ENCODE measurements at places on chromosomes 7 and 10.

GRCh38 chr10:62046522-62047227, 145.2 kb downstream of the ARID5B start:
- DNase-seq: no peak

- DNase-seq: no peak
These were observed 389.6 kb downstream of the GALNT17 start for GRCh38 chr7:71521506-71521905.

- DNase-seq: no peak
These were observed 3.9 kb downstream of the BBIP1 start for GRCh38 chr10:110915035-110915434.

- DNase-seq: peak; percentile 30
These were observed 67.2 kb downstream of the VOPP1 start for GRCh38 chr7:55504967-55505658.

DNA sequence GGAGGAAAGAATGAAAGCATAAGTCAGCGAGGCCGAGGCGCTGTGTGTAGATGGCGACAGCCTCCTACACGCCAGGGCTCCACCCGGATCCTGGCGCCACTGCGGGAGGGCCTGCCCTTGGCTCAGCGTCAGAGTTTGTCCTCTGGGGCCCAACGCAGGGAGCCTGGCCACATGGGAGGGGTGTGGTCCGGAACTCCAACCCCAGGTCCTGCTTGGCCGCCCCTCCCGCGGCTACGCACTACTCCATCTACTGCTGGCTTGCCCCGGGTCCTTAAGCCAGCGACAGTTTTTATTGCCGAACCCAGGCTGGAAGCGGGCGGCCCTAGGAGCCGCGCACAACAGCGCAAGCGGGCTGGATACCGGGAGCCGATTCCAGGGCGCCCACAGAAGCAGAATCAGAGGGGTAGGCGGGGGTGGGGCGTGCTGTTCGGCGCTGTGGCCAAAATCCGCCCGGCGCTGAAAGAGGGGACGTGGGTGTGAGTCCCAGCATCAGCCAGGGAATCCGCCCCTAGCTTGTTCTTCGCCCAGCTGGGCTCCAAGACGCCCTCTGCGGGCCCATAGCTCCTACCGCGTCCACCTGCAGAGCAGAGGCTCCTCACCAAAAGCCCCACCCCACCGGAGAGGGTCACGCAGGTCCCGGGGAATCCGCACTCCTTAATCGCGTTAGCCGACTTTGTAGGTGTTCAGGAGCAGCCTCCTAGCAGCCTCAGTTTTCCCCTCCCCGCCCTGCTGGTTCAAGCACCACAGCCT, 4.5 kb downstream of the KAZALD1 start:
- peak; percentile 74 for DNase-seq

DNA sequence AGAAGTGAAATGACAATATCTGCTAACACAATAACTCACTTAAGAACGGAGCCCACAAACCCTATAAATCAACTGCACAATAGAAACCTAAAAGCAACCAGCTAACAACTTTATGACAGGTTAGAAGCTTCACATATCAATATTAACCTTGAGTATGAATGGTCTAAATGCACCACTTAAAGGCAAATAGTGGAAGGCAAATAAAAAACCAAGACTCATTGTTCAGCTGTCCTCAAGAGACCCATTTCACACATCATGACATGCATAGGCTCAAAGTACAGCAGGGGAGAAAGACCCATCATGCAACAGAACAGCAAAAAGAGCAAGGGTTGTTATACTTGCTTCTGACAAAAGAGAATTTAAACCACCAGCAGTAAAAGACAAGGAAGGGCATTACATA, 46.8 kb downstream of the CDC14C start:
- no peak for DNase-seq
